Activated CD4-positive, alpha-beta T cell treated with anti-CD3 and anti-CD28 coated beads, Interleukin-2, amount 10 ng/mL, durations not matched to agents 7 days and 5 days (primary cell): ENCODE measurements at places on chromosomes 6 and 20. TPM values are rescaled to one million over a fixed set of nuclear protein-coding genes. Genes with fewer than 3 reads are reported as not detected.
A peak's percentile ranks its signal among the peaks of the same experiment; 100 is the strongest.

DNA sequence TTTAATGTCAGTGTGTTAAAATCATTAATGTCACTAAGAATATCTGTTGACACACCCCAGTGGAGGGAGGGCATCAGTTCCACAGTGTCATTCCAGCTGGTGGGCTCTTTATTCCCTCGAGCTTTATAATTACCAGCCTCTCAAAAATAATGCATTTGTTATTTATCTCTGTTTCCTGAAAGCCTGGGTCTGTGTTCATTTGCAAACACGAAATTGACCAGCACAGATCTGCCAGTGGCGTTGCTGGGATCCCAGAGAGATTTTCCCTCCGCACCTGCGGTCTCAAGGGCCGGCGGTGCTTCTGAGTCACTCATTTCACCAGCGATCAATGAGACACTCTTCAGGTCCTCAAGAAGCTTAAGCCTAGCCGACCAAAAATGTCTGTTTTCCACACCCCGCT, 5.7 kb upstream of the PYGB start:
- peaks cover 19% of the 10 kb centered on the region for H3K4me1 ChIP-seq
- DNase-seq: no peak
- no peaks in the 10 kb centered on the region for H3K36me3 ChIP-seq

GRCh38 chr6:4270001-4270400, 134.6 kb upstream of the ECI2 start:
- H3K36me3 ChIP-seq: no peaks in the 10 kb centered on the region
- H3K27me3 ChIP-seq: peaks cover 5% of the 10 kb centered on the region
- no peaks in the 10 kb centered on the region for H3K4me1 ChIP-seq
- H3K27ac ChIP-seq: no peak overlapping the region
- DNase-seq: no peak
- no peak overlapping the region for H3K4me3 ChIP-seq

Gene NNAT
- not detected for total RNA-seq

DNA sequence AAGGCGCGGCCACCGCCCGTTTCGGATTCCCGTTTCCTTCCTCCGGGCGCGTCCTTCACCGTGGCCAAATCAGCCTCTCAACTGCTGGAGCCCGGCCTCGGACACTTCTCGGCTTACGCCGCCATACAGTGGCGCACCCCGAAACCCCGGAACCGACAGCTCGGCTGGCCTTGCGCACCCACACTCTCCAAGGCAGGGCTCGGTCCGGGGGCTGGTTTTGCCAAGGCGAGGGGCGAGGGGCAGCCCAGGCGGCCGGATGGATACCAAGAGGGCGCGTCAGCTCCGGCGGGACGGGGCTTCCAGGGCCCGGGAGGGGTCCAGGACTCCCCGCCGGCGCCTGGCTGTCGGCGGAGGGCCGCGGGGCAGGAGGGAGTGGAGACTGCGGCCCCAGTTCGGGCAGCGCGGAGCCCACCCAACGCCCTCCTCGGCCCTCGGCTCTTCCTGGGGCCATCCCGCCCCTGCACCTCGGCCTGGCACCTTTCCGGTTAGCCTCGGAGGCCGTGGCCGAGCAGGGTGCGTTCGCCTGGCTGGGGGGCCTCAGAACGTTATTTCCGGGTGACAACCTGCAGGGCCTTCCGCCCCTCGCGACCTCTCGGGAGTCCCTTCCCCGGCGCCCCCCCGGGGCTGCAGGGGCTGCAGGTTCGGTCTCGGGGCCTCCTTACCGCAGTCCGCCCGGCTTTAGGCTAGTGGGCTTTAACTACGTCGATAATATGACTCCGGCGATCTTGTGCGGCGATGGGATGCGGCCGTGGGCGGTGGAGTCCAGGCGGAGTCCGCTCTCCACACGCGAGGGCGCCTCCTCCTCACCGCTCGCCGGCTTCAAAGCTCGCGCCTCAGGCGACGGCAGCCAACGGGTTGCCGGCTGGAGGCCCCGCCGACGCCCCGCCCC, 697 bp upstream of the CEP43 start:
- peaks cover 26% of the 10 kb centered on the region for H3K36me3 ChIP-seq
- H3K27ac ChIP-seq: peak overlapping the region; percentile 87
- H3K4me3 ChIP-seq: peak overlapping the region; percentile 91
- H3K27me3 ChIP-seq: no peaks in the 10 kb centered on the region
- H3K4me1 ChIP-seq: peaks cover 34% of the 10 kb centered on the region

Gene GLP1R
- total RNA-seq: not detected

DNA sequence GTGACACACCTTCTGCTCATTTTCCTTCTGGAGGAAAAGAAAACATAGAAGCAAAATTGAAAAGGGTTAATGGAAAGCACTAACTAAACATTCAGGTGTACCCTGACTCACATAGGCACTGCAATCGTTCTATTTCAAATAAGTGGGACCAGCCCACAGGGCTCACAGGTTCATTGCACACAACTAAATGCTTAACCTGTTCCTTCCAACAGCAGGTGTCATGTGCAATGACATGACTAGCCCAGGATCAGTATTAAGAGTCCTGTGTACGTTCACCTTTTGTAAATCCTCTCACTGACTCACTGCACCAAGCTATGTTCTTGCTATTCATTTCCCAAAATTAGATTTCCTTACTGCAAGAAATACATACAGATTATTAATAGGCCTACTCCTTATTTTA, 151.3 kb downstream of the GMPR start:
- no peaks in the 10 kb centered on the region for H3K27me3 ChIP-seq
- H3K4me3 ChIP-seq: no peak overlapping the region
- H3K27ac ChIP-seq: no peak overlapping the region
- DNase-seq: no peak

GRCh38 chr20:24542721-24543120, 73.3 kb downstream of the SYNDIG1 start:
- H3K27ac ChIP-seq: no peak overlapping the region
- no peak for DNase-seq
- H3K27me3 ChIP-seq: peaks cover 5% of the 10 kb centered on the region
- no peak overlapping the region for H3K4me3 ChIP-seq

Gene BTBD9
- total RNA-seq: 12.0 TPM

Gene LRFN2
- total RNA-seq: 0.25 TPM
